ENCODE measurements at places on chromosomes 1 and 21.

DNA sequence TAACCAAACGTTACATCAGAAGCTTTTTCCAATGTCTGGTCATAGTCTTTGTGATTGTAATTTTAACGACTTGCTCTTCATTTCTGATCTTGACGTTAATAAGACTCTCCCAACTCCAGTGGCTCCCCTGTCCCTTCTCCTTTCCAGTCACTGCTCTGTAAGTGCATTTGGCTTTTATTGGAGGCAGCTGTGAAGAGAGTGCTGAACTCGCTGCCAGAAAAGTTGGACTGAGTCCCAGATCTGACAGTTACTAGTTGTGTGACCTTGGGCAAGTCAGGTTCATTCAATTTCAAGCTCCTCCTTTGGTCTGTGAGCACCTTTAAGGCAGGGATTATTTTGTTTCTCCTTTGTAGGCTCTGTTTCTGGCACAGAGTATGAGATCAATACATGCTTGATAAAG, 109.6 kb upstream of the TSPAN2 start:
- DNase-seq: peak; percentile 68

DNA sequence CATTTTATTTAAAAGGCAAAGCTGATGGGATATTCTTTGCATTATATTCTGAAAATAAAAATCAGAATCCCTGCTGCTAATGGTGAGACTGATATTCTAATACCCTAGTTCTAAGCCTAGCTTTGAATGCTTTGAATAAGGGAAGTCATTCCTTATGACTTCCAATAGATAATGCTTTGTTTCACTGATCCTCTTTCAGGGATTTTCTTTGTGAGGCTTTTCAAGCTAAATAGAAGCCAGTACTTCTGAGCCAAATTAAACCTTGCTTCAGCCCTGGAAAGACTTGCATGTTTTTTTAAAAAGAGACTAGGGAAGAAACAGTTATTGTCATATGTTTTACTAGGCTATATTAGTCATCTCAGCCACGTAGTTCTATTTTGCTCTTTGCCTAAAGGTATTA, 68.5 kb upstream of the CACYBP start:
- DNase-seq: peak; percentile 6

- DNase-seq: peak; percentile 76
Measured at GRCh38 chr1:172351754-172352161, 68.7 kb upstream of the C1orf105 start.

DNA sequence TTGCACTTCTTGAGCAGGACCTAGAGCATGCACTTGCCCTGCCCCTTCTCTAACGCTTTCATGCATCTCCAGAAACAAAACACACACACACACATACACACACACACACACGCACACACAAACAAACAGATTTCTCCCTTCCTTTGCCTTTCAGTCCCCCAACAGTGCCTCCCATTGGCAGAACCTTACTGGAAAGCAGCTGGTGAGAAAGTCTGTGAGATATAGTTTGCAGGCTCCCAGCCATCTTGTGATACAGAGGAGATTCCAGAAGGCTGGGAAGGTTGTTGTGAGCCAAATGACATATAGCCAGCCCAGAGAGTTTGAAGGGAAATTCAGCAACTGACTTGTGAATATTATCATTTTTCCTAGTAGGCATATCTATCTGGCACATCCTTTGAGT, 35.9 kb upstream of the ZRANB2 start:
- no peak for DNase-seq

DNA sequence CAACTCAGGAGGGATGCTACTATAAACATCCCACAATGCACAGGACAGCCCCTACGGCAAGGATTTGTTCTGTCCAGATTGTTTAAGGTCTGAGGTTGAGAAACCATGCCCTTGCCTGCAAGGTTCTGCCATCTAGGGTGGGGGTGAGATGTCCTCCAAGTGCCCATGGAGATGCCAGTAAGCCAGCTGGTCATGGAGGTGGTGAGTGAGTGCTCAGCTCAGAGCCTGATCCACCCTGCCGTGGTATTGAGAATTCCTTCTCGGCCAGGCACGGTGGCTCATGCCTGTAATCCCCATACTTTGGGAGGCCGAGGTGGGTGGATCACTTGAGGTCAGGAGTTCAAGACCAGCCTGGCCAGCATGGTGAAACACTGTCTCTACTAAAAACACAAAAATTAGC, 13.3 kb upstream of the CTRC start:
- DNase-seq: no peak

DNA sequence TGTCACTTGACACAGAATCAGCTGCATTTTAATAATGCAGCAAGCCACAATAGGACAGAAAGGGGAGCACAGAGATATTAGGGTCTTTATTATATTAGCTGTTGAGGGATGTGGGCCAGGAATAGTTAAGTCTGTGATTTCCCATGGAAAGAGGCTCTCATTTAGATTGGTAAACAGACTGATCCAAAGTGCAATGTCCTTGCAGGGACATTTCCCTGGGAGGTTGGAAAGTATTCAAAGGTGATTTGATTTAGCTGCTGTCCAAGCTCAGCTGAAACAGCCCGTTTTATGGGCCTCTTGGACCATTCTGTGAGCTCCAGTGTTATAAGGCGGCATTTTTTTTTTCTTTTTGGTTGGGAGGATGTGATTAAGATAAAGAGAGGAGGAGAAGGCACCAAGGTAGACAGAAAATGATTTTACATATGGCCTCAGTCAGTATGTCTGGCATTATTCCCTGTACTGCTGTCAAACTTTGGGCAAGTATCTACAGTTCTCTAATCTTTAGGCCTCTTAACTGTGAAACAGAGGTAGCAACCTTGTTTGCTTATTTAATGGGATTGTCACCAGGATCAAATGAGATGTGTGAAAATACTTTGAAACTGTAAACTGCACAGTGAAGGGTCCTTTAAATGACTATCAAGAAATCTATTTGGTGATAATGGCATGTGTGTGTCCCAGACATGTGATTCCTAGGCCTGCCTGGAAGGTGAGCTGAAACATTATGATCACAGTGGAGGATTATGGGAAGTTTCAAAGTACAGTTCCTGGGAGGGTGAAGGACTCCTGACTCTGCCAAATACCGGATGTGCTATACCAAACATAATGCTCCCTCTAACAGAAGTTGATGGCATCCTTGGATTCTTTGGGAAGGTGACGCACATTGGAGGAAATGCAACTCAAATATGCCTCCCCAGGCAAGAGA, 62.2 kb downstream of the NOS1AP start:
- no peak for DNase-seq

- DNase-seq: no peak
Measured at GRCh38 chr1:3657096-3657475, 4.8 kb downstream of the TP73 start.

DNA sequence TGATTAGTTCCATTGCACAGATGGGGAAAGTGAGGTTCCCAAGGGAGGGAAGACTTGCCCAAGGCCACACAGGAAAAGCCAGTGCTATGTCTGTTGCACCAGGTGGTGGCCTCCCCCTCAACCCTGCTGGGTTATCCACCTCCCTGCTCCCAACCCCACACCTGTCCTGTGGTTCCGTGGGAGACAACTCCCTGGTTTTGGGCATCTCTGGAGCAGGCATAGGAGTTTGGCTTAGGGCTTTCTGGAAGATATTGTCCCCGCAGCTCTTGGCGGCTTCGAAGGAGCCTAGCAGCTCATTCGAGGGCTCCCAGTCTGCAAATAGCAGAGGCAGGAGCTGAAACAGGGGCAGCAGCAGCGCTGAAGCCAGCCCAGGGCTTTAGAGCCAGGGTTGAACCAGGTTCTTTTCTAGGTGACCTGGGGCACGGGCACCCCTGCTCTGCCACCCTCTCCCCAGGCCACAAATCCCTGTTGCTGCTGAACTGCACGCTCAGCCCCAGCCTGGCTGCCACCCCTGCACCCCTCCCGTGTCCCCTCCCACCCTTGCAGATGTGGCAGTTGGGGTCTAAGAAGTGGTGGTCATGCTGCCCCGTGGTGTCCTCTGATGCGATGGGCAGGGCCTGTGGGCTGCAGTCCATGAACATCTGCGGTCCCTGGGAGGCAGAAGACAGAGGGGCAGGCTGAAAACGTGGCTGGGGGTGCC, 22.1 kb downstream of the SPOCD1 start:
- DNase-seq: no peak

DNA sequence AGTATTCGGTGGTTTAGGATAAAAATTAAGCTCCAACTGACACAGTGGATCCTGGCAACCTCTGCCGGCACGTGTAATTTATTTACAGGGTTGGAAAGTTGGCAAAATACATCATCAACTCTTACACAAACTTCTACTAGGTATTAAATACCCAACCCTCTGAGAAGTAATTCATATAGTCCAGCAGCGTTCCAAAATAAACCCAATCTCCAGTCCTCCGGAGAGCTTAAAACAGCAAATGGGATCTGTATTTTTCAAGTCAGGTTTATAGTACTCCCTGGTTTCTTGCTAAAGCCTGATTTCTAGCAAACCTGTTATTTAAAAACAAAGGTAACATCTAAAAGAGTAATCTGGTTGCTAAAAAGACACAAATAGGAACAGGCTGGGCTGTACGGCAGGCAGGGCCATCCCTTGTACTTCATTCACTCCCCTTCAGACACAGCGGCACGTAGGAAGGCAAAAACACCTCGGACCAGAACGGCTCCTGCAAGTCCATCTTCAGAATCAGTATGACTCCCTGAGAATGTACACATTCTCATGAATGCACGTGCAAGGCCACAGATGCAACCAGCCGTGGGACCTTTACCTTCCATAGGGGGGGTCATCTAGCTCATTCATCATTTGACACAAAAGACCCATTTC, 8.6 kb downstream of the GLIS1 start:
- DNase-seq: no peak

GRCh38 chr21:33110340-33110715, 40.4 kb downstream of the OLIG1 start:
- no peak for DNase-seq

GRCh38 chr1:198664068-198664788, 25.4 kb downstream of the PTPRC start:
- no peak for DNase-seq

DNA sequence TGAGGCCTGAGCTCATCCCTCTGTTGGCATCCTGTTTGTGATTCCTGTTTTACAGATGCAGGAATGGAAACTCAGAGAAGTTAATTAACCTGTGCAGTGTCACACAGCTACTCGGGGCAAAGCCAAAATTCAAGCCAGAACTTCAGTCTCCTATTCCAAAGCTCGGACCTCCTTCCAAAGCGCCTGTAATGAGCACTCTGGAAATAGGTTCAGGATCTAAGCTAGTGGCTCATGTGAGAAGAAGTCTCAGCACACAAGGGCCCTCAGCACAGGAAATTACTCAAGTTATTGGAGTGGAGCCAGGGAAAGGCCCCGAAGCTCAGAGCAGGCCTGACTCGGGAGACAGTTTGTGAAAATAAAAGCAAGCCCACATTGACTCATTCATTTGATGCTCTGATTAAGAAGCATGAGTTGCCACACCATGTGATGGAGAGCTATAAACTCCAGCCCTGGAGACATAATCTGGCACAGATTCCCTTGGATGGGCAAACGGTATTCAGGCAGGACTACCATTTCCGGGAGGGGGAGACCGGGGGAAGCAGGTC, 50.6 kb upstream of the LYST start:
- DNase-seq: peak; percentile 98

DNA sequence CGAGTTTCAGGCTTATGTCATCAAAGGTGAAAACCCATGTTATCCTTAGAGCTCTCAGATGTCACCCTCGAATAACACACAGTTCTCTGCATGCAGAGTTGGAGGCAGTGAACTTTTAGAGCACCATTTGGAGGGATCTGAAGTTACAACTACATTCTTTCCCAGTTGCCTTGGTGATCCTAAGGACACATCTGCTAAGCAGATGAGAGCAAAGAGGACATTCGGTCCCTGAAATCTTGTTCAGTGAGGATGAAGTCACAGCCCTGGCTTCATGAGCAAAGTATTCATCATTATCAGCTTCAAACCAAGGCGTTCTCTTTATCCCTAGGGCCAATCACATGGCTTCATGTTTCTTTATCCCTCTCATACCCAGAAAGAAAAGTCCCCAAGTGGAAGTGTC, 23.1 kb upstream of the MCOLN2 start:
- DNase-seq: peak; percentile 58

DNA sequence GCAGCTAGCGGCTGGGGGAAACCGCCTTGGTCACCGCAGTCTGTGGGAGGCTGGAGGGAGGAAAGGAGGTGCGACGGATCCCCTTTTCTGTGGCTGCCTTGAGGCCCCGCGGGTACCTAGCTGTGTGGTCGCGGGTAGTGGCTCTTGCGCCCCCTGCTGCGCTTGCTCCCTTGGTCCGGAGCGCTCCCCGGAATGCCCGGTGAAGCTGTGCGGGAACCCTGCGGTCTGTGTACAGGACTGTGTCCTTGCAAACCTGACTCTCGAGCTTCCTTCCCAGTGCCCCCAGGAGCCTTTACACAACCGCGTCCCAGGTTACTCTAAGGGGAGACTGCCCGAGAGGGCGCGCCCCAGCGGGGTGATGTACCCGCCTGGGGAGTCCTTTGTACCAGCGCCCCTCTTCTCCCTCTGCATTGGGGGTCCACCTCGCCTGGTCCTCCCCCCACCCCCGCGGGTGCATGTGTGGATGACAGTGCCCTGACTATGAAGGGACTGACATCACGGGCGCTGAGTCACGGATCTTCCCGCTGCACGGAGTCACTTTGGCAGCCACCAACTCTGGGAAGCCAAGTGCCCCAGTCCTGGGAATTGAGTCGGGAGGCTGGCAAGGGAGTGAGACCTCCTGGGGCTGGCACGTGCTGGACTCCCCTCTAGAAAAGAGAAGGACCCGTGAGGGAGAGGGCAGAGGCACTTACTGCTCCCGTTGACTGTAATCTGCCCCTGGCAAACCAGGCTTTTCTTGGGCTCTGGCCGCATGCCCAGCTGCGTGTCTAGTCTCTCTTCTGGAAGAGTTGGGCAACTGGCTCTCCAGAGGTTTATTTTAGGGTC, 816 bp downstream of the IL6R start:
- peak; percentile 86 for DNase-seq

GRCh38 chr1:84247425-84248220, 53.9 kb upstream of the SAMD13 start:
- DNase-seq: peak; percentile 81

DNA sequence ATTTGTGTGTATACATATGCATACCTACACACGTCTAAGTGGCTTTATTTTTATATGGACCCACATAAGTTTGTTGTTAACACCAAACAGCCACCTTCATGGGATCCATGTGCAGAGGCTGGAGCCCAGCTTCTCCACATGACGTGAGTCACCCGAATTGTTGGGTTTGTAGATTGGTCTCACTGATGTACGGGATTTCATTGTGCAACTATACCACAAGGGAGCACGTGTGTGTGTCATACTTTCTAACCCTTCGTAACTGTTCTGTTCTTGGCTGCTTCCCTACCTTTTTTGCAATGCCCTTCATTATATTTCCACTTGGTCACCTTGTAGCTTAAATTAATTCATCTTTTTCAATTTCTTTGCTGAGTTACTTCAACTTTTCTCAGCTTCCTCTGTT, 21.0 kb downstream of the SPRTN start:
- DNase-seq: peak; percentile 66

- DNase-seq: peak; percentile 95
Measured at GRCh38 chr1:36224537-36225282, 467 bp downstream of the THRAP3 start.

- no peak for DNase-seq
Measured at GRCh38 chr21:46004168-46004861, 22.7 kb downstream of the COL6A1 start.
